ENCODE measurements at places on chromosomes 16 and 17. TPM values are rescaled to one million over a fixed set of nuclear protein-coding genes. Genes with fewer than 3 reads are reported as not detected.
A peak's percentile ranks its signal among the peaks of the same experiment; 100 is the strongest.

GRCh38 chr17:64992325-64992802 lies 64.2 kb downstream of the GNA13 start:
- DNase-seq = no peak

GRCh38 chr17:80731323-80731722 lies 186.7 kb downstream of the RPTOR start:
- no peak for DNase-seq

DNA sequence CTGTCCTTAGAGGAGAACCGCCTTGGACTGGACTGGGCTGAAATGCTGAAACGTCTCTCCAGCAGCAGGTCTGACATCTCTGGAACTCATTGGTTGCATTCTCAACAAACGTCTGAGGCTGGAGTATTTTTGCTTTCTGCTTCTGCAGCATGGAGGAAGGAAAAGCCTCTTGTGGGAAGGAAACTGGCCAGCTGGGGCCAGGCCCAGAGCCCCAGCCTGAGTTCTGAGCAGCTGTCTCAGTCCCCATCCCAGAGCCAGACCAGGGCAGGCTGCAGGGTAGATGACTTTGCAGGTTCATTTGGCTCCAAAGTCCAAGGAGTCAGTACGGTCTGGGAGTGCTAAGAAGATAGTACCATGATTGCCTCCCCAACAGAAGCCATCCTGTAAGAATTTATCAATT lies 18.3 kb downstream of the TEKT3 start:
- no peak for DNase-seq

The HSPB9 gene
- total RNA-seq = not detected

DNA sequence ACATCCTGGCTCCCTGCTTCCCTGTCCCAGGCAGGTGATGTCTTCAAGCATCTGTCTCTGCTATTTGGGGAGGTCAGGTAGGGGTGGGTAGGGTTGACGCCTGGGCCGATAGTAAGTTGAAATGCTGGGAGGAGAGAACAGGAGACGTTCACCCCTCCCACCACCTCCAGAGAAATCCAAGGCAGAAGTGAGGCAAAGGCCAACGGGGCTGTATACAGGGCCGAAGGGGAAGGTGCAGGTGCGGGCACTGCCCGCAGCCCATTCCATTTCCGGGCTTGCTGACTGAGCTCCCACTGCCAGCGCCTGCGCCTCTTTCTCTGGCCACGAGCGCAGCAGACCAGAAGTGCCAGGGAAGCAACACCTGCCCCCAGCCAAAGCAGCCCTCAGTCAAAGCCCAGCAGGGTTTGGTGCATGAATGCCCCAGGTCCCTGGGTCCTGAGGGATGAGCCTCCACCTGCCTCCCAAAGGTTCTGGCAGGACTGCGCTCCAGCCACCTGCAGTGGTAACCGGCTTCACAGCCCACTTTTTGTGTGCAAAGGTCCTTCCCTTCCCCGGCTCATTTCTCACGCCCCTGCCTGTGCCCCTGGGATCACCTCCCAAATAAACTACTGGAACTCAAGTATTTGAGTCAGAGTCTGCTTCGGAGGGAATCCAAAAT lies 127.6 kb upstream of the TNRC6C start:
- DNase-seq = no peak

DNA sequence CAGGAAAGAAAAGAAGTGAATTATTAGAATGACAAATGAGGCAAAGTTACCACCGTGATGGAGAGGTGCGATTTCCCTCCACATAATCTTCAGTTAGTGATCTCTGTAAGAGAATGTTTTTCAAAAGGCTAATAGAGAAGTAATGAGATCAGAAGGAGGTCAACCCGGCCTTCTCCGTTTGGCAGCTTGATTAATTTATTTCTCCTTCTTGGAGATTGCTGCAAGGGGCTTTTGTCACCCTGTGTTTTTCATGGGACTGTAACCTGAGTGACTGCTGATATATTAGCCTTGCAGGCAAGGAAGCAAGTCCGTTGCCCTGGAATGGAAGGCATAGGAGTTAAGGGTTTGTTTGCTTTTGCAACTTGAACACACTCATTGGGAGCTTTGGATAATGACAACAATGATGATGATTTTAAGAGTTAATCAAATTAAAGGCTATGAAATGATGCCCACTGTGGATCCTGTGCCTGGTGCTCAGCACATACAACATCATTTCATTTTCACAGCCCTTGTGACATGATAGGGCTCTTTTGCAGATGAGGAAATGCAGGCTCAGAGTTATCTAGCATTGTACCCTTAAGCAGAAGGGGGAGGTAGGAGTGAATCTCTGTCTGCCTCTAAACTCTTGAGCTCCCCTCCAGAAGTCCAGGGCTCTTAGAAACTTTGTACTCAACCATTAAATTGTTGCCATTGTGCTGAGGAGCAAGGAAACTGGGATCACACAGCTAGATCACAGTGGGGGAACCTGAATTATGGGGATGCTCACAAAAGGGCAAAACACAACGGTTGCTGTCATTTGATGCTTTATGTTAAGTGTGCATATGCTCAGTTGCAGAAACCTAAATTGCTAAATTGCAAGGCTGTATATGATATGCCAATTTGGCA lies 226.3 kb downstream of the WWOX start:
- DNase-seq = no peak

The SOX9 gene
- 36.9 TPM for total RNA-seq

The NUPR1 gene
- total RNA-seq = 18.3 TPM

DNA sequence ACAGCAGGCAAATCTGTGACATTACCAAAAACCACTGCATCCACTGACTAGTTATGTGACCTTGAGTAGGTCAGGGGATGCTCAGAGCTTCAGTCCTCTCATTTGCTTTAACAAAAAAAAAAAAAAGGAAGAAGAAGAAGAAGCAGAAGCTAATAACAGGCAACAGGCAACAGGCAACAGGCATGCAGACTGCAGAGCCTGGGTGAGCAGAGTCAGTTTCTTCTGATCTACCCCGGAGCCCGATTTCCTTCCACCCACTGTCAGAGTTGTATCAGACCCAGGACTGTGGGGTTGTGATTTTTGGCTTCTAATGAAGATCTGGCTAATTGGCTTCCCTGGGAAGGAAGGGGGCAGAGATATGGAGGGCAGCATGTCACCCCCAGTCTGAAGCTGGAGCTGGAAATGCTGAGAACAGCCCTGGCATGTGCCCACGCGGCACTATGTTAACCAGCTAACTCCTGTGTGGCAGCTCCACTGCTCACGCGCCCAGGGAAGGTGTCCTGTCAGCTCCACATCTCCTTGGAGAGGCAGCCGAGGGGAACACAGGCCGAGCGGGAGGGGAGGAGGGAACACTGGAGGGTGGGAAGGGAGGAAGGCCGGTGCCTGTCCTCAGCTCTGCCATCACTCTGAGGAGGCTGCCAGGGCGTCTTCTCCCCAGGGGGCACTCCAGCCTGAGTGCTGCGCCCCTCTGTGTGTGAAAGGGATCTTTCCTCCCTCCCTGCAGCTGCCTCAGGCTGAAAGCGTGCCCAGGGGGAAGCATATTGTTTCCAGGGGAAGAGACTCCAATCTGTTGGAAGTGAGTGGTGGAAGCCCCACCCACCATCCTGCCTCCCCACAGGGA lies 17.6 kb downstream of the SRCIN1 start:
- no peak for DNase-seq

The ZPBP2 gene
- not detected for total RNA-seq

DNA sequence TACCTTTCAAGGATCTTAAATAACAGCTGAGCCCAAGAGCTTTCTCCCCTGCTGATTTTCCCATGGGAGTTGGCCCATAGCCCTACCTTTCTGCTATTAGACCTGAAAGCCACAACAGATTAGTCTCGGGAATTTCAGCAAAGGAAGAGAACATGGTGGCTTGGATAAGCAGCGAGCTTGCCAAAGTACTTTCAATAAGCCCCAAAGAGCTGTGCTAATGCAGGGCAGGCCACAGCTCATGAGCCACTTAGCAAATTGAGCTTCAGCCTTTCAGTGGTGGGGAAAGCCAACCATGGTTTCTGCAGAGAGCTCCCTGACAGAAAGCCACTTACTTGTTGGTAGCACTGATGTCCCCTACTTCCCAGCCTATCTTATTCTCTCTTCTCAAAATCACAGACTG lies 217.8 kb upstream of the IRX5 start:
- no peak for DNase-seq

The TERB1 gene
- not detected for total RNA-seq

DNA sequence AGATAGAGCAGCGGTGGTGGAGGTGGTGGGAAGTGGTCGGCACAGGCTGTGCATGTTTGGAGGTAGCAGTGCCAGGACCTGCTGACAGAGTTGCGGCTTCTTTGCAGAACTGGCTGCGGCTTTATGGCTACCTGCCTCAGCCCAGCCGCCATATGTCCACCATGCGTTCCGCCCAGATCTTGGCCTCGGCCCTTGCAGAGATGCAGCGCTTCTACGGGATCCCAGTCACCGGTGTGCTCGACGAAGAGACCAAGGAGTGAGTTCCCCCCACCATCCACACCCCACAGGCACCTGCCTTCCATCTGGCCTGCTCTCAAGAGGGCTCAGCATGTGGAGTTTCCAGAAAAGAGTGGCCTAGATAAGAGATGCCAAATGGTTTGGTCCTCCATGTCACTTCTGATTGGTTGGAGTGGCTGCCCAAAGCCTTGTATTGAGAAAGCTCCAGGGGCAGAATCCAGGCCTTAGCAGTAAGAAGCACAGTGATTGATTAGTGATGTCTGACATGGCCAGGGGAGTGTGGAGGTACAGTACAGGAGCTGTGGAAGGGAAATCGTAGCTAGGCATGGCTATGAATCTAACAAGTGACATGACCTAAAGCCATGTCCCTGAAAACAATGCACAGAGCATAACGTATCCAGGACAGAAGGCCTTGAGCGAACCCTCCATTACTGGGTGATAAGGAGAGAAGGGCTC lies 12.0 kb downstream of the MMP15 start:
- DNase-seq = no peak

- DNase-seq = no peak
Measured at GRCh38 chr17:48552466-48553189, 7.7 kb upstream of the HOXB2 start.

DNA sequence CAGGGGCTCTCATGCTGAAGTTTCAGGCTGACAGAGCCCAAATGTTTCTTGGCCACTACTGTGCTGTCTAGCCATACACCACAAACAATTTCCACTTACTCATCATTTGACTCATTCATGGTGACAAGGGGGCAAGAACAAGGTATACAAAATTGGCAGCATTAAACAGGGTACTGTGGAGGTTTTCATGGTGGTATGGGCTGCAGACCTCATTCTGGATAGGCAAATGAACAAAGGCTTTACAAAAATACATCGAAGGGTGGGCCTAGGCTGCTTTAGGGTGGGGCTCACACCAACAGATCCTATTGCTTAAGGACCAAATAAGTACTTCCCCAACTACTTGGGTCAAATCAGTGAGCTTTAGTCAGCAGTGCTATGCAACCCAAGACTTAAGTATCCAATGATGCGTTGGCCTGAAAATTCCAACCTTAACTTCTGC lies 53.0 kb downstream of the N4BP1 start:
- no peak for DNase-seq

The KRT33A gene
- not detected for total RNA-seq

GRCh38 chr17:72387487-72387886 lies 266.7 kb downstream of the SOX9 start:
- DNase-seq = peak; percentile 57

- no peak for DNase-seq
Measured at GRCh38 chr17:44907729-44908470, 7.4 kb downstream of the GFAP start.

GRCh38 chr17:3043737-3044365 lies 19.6 kb downstream of the OR1D5 start:
- DNase-seq = no peak

The HOXB4 gene
- total RNA-seq = 1.4 TPM

DNA sequence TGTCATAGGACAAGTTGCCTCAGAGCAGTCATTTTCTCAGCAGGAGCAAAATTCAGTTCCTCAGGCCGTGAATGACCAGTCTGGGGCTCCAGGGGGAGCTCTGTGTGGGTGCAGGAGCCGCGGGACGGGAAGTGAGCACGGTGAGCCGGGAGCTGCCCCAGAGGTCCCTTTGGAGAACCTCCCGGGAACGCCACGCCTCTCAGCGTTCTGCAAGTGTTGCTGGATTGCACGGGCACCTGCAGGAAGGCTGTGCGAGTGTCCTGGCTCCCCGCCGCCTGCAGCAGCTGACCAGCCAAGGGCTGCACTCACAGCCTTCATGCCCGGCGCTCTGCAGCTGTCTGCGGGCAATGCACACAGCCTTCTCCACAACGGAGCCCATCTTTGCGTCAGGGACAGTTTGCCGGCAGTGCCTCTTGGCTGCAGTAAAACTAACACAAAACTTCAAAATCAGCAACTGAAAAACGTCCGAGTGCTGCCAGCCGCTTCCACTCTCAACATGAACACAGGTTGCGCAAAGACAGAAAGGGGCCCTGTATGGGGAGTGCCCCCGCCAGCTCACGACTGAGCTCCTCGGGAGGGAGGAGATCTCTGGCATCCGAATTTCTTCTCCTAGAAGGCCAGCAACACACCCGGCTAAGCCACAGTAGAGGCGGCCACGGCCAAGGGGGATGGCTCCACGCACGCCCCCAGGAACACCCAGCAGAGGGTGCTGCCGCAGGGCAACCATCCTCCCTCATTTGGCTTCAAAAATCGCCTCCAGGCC lies 16.0 kb downstream of the NDUFAF8 start:
- DNase-seq = peak; percentile 89

DNA sequence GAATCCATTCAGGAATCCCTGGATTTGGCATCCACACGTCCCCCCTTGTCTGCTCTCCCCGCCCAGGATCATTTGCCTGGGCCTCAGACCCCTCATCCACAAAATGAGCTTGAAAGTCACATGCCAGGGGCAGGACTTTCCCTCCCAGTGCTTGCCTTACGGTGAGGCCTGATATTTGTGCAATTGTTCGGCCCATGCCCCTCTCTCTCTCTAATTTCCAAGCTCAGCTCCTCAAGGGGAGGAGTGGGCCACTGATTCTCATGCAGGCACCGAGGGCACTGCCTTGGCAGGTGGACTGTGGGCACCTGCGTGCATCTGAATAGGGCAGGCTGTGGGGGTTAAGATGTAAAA lies 267.2 kb upstream of the FOXF1 start:
- DNase-seq = no peak

- no peak for DNase-seq
Measured at GRCh38 chr17:56608944-56609343, 15.4 kb downstream of the NOG start.

GRCh38 chr16:2475413-2476344 lies 752 bp downstream of the TBC1D24 start:
- peak; percentile 64 for DNase-seq

- DNase-seq = no peak
Measured at GRCh38 chr16:64865069-64865696, 256.7 kb downstream of the CDH11 start.

All from hepatocyte (in vitro differentiated cells).